Left forelimb (tissue), 1 donor: ENCODE measurements at places on chromosomes 3 and 15.

- DNase-seq, result peak; percentile 20
Observed at GRCh38 chr15:51307811-51308210, 30.6 kb downstream of the CYP19A1 start.

DNA sequence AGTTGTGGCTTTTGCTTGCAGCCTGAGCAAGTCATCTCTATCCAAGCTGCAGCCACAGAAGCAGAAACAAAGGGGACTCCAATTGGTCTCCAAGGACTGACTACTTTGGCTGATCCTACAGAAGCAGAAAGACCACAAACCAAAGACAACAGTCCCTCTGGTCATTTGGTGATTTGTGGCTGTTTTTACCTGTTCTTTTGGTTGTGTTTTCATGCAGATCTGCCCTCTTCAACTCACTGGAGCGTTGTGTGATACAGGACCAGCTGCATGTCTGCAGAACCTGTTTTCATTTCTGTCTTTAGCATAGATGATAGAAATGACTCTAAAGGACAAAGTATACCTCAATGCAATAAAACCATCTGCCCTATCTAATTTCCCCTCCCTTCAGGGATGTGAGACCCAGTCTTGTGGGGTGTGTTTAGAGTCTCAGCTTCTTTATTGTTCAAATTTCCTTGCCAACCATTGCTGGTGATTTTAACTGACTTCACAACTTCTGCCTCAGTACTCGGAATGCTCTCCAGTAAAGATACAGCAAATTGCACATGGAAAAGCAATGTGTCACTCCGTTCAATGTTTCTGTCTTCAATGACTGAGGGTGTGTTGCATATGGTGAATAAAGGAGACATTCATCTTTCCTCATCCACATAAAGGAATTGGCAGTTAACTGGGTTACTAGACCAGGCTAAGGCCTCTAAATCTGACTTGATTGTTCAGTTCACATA is 48.9 kb upstream of the SLC7A14 start:
- DNase-seq, result no peak

GRCh38 chr3:18010001-18010400 is 267.6 kb upstream of the TBC1D5 start:
- DNase-seq, result no peak

DNA sequence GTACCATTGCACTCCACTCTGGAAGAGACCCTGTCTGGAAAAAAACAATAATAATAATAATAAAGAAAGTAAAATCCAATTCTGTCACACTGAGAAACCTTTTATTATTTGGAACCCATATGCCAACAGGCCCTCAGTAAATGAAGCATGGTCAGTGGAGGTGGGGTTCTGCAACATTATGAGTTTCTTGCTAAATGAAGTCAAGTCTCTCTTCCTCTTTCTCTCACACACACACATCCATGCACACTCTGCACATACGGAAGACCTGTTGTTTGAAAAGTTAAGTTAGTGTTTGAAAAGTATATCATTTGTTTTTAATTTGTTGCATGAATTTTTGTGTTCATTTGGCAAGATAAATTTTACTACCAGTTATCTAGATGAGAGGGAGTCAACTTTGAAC is 27.8 kb downstream of the GAP43 start:
- DNase-seq, result no peak

- peak; percentile 70 for DNase-seq
Observed at GRCh38 chr15:55168350-55168974, 28.3 kb downstream of the RSL24D1 start.

GRCh38 chr3:45043728-45044299 is 17.7 kb downstream of the CLEC3B start:
- DNase-seq, result no peak

GRCh38 chr15:36334059-36334458 is 245.4 kb upstream of the CDIN1 start:
- no peak for DNase-seq

DNA sequence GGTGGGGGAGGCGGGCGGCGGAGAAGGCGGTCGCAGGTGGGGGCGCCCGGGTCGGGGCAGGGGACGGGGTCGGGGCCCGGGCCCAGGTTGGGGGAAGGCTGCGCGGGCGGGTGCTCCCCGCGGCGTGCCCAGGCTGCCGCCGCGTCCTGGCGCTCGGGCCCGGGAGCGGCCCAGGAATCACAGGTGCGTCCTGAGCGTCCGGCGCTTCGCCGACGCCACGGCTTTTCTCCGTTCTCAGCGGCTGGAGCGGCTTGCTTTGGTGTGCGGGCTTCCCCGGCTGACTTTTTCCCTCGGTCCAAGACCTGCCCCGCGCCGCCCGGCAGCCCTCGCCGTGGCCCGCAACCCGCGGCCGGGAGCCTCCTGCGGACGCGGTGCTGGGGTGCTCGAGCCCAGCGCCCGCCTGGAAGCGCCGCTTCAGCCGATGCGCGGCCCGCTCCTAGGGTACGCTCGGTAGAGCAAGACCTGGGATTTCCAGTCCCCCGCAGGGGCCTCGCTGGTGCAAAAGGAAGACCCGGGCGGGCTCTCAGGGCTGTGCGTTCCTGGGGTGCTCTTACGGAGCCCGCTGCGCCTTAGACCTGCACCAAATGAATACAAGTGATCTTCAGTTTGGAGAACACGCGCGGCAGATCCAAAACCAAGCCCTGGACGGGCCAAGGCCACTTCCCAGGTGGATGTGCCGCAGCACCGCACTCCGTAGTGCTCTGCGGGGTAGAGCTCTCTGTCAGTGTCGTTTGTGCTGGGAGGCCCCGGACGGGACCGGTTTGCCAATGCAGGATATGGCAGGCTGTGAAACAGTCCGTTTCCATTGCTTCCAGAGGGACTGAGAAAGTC is 639 bp downstream of the NIPA1 start:
- no peak for DNase-seq

- no peak for DNase-seq
Observed at GRCh38 chr3:128770387-128770786, 44.4 kb downstream of the RAB7A start.

GRCh38 chr3:34895841-34896240 is 743.5 kb upstream of the ARPP21 start:
- no peak for DNase-seq

DNA sequence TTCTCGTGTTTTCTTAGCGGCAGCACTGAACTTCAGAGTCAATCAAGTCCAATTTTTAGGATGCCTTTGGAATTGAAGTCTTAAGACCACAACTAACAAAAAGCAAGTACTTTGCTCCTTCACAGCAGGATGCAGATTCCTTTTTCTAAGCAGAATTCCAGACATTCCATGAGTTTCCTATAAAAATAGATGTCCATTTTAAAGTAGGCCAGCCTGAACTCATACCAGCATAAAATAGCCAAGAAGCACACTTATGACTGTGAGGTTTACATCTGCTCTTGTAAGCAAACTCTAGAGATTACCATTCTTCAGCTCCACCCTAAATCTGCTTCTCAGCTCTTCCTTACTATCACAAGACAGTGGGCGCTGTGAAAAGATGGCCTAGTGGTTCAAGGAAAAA is 85.8 kb downstream of the THBS1 start:
- no peak for DNase-seq

DNA sequence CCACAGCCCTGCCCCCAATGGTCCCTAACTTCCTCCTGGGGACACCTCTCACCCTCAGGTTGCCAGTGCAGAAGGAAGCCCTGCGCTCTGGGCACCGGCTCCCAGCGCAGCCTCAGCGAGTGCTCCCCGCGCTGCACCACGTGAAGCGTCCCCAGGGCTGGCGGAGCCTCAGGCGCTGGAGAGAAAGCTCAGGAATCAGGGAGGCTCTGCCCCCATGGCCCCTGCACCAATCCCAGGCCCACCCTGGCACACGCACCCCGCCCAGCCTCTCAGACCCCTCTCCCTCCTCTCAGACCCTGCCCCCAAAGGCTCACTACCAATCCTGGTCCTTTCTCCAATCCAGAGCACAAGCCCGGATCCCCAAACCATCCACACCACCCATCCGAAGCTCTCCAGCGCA is 6.9 kb downstream of the COL7A1 start:
- DNase-seq, result no peak

DNA sequence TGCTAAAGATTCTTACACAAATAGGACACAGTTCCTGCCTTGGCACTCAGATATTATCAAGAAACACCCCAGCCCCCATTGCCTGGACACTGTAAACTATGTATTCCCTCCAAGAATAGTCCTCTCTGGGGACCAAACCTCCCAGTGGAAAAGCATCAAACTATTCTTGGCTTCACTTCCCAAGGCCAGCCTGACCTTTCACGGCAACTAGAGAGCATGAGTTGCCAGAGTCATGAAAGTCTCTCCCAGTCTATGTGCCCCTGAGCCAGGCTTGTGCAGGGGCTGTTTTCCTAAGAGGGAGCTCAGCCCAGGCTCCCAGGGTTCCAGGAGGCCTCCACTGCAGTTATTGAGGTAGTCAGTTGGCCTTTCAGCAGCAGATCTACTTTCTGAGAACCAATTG is 251.9 kb upstream of the TGFBR2 start:
- no peak for DNase-seq

DNA sequence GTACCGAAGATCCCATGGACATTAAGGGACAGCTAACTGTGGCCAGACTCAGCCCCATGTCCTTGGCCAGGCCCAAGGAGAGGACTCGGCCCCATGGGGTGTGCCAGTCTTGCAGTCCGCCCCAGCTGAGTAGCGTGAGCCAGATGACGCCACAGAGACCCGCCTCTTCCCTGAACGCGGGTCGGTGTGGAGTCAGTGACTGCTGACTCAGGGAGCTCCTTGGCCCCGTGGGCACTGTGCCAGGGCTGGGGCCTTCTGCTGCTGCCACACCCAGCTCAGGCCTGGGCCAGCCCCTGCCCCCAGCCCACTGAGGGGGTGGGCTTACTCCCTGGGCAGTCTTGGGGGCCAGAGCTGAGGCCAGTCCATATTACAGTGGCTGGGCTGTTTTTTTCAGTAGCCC is 52.8 kb downstream of the PLXNA1 start:
- DNase-seq, result no peak

GRCh38 chr15:90044916-90045371 is 43.8 kb downstream of the ZNF710 start:
- DNase-seq, result no peak

DNA sequence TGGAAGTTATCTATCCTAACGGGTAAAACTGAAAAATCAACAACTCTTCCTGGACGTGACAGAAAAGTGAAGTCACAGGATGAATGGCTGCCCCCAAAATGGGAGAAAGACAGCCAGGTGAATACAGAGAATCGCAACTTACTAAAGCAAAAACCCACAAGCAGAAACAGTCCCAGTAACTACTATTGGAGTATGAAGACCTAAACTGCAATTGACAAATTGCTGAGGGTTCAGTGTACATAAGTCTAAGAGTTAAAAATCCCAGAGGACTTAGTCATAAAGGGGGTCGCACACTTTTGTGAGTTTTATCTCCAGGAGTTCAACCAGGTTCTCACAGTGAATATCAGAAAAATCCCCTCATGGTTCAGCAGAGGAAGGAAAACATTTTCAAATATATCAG is 56.8 kb upstream of the IMPG2 start:
- DNase-seq, result no peak

- peak; percentile 47 for DNase-seq
Observed at GRCh38 chr15:25688166-25688565, 175.0 kb downstream of the ATP10A start.

GRCh38 chr15:59764775-59765174 is 75.7 kb upstream of the BNIP2 start:
- no peak for DNase-seq

- no peak for DNase-seq
Observed at GRCh38 chr3:142904639-142905436, 16.0 kb upstream of the PCOLCE2 start.

DNA sequence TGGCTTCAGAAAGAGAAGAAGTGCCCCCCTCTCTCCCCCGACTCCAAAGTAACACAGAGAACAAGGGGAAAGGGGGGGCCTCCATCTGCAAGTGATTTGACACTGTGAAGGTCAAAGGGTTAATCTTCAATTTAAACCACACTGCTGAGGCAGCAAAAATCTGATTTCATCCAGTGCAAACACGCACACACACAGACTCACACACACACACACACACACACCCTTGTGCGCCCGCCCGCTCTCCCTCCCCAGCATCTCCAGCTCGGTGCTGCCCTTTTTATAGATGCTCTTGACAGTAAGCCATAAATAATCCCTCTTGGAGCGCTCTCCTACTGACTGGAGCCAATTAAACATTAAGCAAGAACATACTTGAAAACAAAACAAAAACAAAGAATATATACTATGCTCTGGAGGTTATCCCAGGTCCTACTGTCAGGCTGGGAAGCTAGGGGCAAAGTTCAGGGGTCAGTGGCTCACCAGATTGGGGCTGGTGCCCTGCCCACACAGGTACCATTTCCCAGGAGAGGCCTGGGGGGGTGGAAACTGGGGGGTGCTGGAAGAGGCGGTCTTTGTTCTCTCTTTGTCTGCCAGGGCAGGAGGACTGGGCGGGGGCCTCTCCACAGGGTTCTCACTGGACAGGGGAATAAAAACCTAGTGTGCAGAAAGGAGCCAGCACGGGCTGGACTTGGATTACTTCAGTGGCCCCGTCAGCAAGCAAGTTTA is 16.3 kb downstream of the BMF start:
- peak; percentile 86 for DNase-seq

DNA sequence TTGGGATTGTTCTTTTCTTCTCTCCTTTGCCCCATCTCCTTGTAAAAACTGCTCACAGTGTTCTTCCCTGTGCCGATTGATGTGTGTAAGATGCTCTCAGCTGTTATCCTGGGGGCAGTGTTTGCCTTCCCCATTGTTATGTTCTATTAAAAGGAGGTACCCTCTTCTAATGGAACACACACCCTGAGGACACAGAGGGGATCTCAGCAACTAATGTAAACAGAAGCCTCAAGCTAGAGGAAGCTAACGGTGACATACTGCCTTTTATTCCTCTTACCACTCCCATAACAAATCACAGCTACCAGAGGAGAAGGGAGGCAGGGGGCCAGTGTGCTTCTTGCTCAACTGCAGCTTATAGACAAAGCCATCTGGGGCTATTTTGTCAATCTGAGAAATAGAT is 2.2 kb downstream of the TAGLN3 start:
- DNase-seq, result no peak

- DNase-seq, result no peak
Observed at GRCh38 chr3:5520237-5520636, 332.7 kb downstream of the EDEM1 start.

DNA sequence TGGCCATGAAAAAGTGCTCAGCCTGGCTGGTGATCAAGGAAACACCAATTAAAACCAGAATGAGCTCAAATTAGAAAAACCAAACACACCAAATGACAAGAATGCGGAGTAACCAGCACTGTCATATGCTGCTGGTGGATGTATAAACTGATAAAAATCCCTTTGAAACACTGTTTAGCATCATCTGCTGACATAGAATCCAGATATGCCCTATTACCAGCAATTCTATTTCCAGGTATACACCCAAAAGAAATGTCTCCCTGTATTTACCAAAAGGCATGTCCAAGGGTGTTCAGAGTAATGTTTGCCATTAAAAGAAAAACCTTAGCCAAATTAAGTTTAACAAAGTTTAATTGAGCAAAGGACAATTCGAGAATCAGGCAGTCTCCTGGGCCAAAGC is 138.6 kb downstream of the FMN1 start:
- DNase-seq, result no peak

- no peak for DNase-seq
Observed at GRCh38 chr3:52405601-52406110, 39.2 kb downstream of the SEMA3G start.
